ENCODE measurements at places on chromosomes 1 and 21.
A peak's percentile ranks its signal among the peaks of the same experiment; 100 is the strongest.

DNA sequence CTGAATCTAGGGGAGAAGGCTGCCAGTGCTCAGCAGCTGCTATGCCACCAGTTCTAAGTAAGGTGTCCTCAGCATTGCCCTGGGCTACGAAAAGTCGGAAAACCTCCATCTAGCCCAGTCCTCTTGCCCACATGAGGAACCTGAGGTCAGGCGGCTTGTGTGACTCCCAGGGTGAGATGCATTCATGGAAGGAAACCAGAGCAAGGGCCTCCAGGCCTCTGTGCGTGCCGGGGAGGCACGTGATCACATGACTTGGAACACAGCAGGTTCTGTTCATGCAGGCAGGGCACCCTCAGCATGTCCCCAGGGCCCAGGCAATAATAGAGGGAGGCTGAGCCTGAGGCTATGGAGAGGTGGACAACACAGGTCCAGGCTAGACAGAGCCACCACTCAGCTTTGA is 312.5 kb upstream of the DUSP10 start:
- DNase-seq = no peak
- no peaks in the 10 kb centered on the region for H3K36me3 ChIP-seq
- no peaks in the 10 kb centered on the region for H3K4me1 ChIP-seq
- H3K27me3 ChIP-seq = no peaks in the 10 kb centered on the region
- no peak overlapping the region for H3K4me3 ChIP-seq

- H3K4me3 ChIP-seq = no peak overlapping the region
- no peaks in the 10 kb centered on the region for H3K36me3 ChIP-seq
- H3K27me3 ChIP-seq = peaks cover 5% of the 10 kb centered on the region
- H3K4me1 ChIP-seq = no peaks in the 10 kb centered on the region
- no peak for DNase-seq
Measured at GRCh38 chr1:204136814-204137213, 15.0 kb downstream of the ETNK2 start.

- H3K27ac ChIP-seq = no peak overlapping the region
- no peaks in the 10 kb centered on the region for H3K27me3 ChIP-seq
- no peak for DNase-seq
- peaks cover 19% of the 10 kb centered on the region for H3K4me1 ChIP-seq
Measured at GRCh38 chr1:1832166-1832565, 53.9 kb upstream of the NADK start.

GRCh38 chr21:43973634-43973955 is 38.5 kb upstream of the TRAPPC10 start:
- no peak overlapping the region for H3K27ac ChIP-seq
- no peak overlapping the region for H3K4me3 ChIP-seq
- peaks cover 10% of the 10 kb centered on the region for H3K4me1 ChIP-seq
- no peaks in the 10 kb centered on the region for H3K27me3 ChIP-seq
- H3K36me3 ChIP-seq = peaks cover 47% of the 10 kb centered on the region

DNA sequence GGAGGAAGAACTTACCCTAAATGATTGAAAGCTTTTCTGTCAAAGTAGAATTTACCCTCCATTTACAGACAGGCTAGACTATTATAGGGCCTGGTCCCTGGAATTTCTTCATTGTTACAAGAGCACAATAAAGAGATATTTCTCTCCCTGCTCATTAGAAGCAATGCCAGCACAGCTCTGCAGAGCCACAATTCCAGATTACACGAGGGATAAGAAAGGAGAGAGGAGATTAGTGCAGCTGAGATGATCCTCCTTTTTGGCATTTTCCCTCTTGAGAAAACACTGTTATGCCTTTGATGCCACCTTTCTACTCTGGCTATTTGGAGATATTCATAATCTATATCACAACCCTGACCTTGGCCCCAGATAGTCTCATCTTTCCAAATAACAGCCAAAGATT is 1119.5 kb upstream of the TMPRSS15 start:
- H3K27me3 ChIP-seq = no peaks in the 10 kb centered on the region
- no peaks in the 10 kb centered on the region for H3K4me1 ChIP-seq
- H3K36me3 ChIP-seq = no peaks in the 10 kb centered on the region
- no peak for DNase-seq
- H3K27ac ChIP-seq = no peak overlapping the region
- no peak overlapping the region for H3K4me3 ChIP-seq

GRCh38 chr1:112672842-112673241 is 1.6 kb upstream of the MOV10 start:
- H3K4me1 ChIP-seq = peaks cover 43% of the 10 kb centered on the region
- H3K4me3 ChIP-seq = peak overlapping the region; percentile 60
- no peak for DNase-seq
- peaks cover 67% of the 10 kb centered on the region for H3K36me3 ChIP-seq

- no peaks in the 10 kb centered on the region for H3K27me3 ChIP-seq
- peaks cover 1% of the 10 kb centered on the region for H3K4me1 ChIP-seq
- no peak for DNase-seq
- H3K4me3 ChIP-seq = no peak overlapping the region
- no peak overlapping the region for H3K27ac ChIP-seq
Measured at GRCh38 chr1:166233750-166234366, 67.1 kb upstream of the FAM78B start.

DNA sequence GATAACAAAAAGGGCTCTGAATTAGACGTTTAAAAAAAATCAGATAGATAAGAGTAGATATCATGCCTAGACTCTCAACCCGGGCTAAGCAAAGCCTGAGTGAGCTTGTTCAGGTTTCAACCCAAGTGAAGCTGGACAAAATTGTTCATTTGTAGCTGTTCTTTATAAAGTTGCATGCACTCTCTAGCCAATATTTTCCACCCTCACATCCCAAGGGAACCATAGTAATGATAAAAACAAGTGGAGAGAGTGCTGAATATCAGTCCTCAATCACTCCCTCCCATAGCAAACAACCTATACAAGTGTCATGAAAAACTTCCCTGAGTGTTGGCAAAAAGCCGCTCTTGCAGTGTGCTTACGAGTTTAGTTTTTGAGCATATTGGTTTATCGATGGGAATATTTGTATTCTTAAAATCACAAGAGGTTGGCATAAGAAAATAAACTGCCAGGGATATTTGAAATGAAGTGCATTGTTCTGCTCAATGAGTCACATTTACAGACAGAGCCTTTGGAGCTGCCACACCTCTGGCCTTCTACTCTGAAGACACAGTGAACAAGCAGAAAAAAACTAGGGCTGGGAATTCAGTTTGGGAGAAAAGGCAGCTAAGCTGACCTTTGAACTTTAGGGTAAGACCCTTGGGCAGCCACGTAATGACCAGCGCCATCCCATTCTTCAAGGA is 2.2 kb upstream of the CLCA2 start:
- H3K27me3 ChIP-seq = peaks cover 25% of the 10 kb centered on the region
- H3K4me1 ChIP-seq = peaks cover 4% of the 10 kb centered on the region
- no peak for DNase-seq
- no peak overlapping the region for H3K4me3 ChIP-seq

DNA sequence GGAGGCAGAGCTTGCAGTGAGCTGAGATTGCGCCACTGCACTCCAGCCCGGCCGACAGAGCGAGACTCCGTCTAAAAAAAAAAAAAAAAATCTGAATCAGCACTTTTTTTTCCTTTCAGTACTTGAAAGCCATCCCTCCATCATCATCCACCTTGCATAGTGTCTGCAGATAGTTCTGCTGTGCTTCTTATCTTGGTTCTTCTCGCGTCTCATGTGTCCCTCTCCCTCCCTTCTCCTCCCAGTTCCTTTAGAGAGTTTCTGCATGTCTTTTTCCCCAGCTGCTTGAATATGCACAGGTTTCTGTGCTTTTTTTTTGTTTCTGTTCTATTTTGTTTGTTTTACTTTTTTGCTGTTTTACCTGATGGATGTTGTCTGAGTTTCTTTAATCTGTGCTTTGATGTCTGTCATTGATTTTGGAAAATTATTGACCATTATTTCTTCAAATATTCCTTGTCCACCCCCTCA is 3.9 kb upstream of the COL18A1 start:
- H3K36me3 ChIP-seq = no peaks in the 10 kb centered on the region
- H3K4me3 ChIP-seq = no peak overlapping the region
- no peak overlapping the region for H3K27ac ChIP-seq
- peaks cover 3% of the 10 kb centered on the region for H3K4me1 ChIP-seq
- DNase-seq = no peak

GRCh38 chr1:111671852-111672251 is 52.3 kb downstream of the RAP1A start:
- H3K4me1 ChIP-seq = peaks cover 51% of the 10 kb centered on the region
- DNase-seq = no peak
- no peak overlapping the region for H3K27ac ChIP-seq
- no peak overlapping the region for H3K4me3 ChIP-seq
- H3K27me3 ChIP-seq = no peaks in the 10 kb centered on the region
- peaks cover 79% of the 10 kb centered on the region for H3K36me3 ChIP-seq

- H3K27ac ChIP-seq = no peak overlapping the region
- peak overlapping the region; percentile 77 for H3K4me3 ChIP-seq
- DNase-seq = peak; percentile 52
Measured at GRCh38 chr1:200302192-200302920, 107.5 kb downstream of the ZNF281 start.

GRCh38 chr1:47893412-47893811 is 103.8 kb downstream of the TRABD2B start:
- DNase-seq = no peak
- no peaks in the 10 kb centered on the region for H3K4me1 ChIP-seq
- H3K36me3 ChIP-seq = no peaks in the 10 kb centered on the region
- H3K27me3 ChIP-seq = peaks cover 2% of the 10 kb centered on the region

DNA sequence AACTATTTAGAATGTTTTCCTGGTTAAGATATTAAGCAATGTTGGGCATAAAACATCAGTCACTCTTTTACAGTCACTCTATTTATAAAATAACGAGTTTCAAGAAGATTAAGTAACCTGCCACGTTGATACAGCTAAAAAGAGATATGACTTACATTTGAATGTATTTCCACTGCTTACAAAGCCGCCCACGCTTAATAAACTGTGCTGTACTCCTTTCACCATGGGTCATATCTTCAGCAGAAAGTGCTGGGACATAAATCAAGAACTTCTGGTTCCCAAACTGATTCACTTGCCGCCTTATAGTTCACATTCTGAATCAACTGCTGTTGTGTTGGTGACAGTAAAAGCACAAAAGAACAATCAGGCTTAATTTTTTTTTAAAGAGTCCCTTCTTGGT is 666.7 kb downstream of the NCAM2 start:
- no peak overlapping the region for H3K4me3 ChIP-seq
- no peaks in the 10 kb centered on the region for H3K27me3 ChIP-seq
- H3K27ac ChIP-seq = no peak overlapping the region
- no peak for DNase-seq
- H3K36me3 ChIP-seq = no peaks in the 10 kb centered on the region
- H3K4me1 ChIP-seq = no peaks in the 10 kb centered on the region

- peaks cover 27% of the 10 kb centered on the region for H3K27me3 ChIP-seq
- H3K4me3 ChIP-seq = no peak overlapping the region
- peaks cover 13% of the 10 kb centered on the region for H3K4me1 ChIP-seq
- H3K36me3 ChIP-seq = no peaks in the 10 kb centered on the region
Measured at GRCh38 chr1:37755290-37755689, 9.6 kb downstream of the EPHA10 start.

GRCh38 chr1:50109647-50110075 is 941 bp downstream of the ELAVL4 start:
- no peak overlapping the region for H3K4me3 ChIP-seq
- peaks cover 42% of the 10 kb centered on the region for H3K27me3 ChIP-seq
- no peaks in the 10 kb centered on the region for H3K36me3 ChIP-seq
- peaks cover 9% of the 10 kb centered on the region for H3K4me1 ChIP-seq

GRCh38 chr1:18262726-18263125 is 155.1 kb downstream of the IGSF21 start:
- no peaks in the 10 kb centered on the region for H3K4me1 ChIP-seq
- no peak for DNase-seq
- no peak overlapping the region for H3K4me3 ChIP-seq

GRCh38 chr1:226485192-226485591 is 63.4 kb upstream of the STUM start:
- H3K27ac ChIP-seq = no peak overlapping the region
- H3K27me3 ChIP-seq = peaks cover 43% of the 10 kb centered on the region
- H3K36me3 ChIP-seq = no peaks in the 10 kb centered on the region
- DNase-seq = no peak
- peaks cover 16% of the 10 kb centered on the region for H3K4me1 ChIP-seq
- H3K4me3 ChIP-seq = no peak overlapping the region

GRCh38 chr21:34838956-34839820 is 170.4 kb downstream of the CLIC6 start:
- H3K4me3 ChIP-seq = no peak overlapping the region
- no peaks in the 10 kb centered on the region for H3K27me3 ChIP-seq
- H3K36me3 ChIP-seq = peaks cover 80% of the 10 kb centered on the region

GRCh38 chr1:88463401-88463985 is 220.6 kb upstream of the PKN2 start:
- DNase-seq = no peak
- H3K27ac ChIP-seq = no peak overlapping the region
- no peaks in the 10 kb centered on the region for H3K36me3 ChIP-seq
- H3K27me3 ChIP-seq = peaks cover 28% of the 10 kb centered on the region
- H3K4me1 ChIP-seq = no peaks in the 10 kb centered on the region

DNA sequence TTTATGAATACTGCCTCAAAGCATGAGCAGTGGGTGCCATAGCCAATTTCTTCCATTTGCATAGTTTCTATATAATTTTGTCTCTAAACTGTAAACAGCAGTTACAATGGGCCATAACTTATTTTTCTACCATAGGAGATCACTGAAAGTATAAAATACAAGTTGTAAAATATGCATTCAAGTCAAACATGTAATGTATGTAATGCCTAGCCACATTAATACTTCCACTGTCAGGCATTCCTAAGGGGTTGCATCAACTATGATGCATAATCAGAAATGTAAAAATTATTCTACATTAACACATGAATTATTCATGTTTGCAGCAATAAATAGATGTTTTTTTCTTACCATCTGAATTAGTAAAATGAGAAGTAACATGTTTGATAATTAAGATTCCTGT is 560.3 kb upstream of the ZP4 start:
- no peak overlapping the region for H3K4me3 ChIP-seq
- H3K36me3 ChIP-seq = no peaks in the 10 kb centered on the region
- H3K4me1 ChIP-seq = no peaks in the 10 kb centered on the region
- no peak for DNase-seq
- H3K27ac ChIP-seq = no peak overlapping the region
- no peaks in the 10 kb centered on the region for H3K27me3 ChIP-seq

All from activated T-helper 2 cell treated with anti-CD3 and anti-CD28 coated beads, Interferon-gamma antibody, Interleukin-2, Interleukin-4, amounts not matched to agents 10 μg/mL and 5 μg/mL and 100 μg/mL, durations not matched to agents 14 hours and 24 hours and 36 hours (primary cell).